Right atrium auricular region (tissue), 2 donors: ENCODE measurements at places on chromosomes 1 and 21. TPM values are rescaled to one million over a fixed set of nuclear protein-coding genes. Genes with fewer than 3 reads are reported as not detected.
A peak's percentile ranks its signal among the peaks of the same experiment; 100 is the strongest.

The TMEM82 gene
- total RNA-seq: not detected

The SERPINC1 gene
- total RNA-seq: not detected

The GSTM2 gene
- total RNA-seq: 31.7 TPM

The CBR3 gene
- 1.8 TPM for total RNA-seq

The MEAF6 gene
- 61.0 TPM for total RNA-seq

The KRTAP7-1 gene
- total RNA-seq: not detected

The BRINP3 gene
- total RNA-seq: 8.0 TPM

The VANGL1 gene
- 4.0 TPM for total RNA-seq

The AVPR1B gene
- not detected for total RNA-seq

The LHX8 gene
- not detected for total RNA-seq

The NBPF4 gene
- total RNA-seq: not detected

- no peak for DNase-seq
- no peak overlapping the region for H3K27ac ChIP-seq
These were observed 190.5 kb upstream of the C1orf174 start for GRCh38 chr1:4090556-4090955.

DNA sequence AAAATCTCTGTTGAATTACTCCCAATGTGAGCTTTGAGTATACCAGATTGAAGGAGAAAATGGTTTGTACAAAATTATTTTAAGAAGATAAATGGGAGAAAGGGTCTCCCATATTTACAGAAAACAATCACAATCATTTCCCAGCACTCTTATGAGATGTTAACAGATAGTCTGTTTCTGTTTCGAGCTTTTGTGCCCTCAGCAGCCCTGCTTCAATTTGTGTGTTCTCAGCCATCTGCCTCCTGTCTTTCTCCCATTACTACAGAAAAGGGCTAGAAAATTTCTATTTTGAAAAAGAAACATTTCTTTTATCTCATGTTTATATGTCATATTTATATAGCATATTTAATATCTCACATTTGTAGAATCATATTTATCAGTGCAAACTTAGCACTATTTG, 498.4 kb downstream of the TTLL7 start:
- no peaks in the 10 kb centered on the region for H3K27me3 ChIP-seq
- no peak overlapping the region for H3K27ac ChIP-seq
- H3K4me3 ChIP-seq: no peak overlapping the region
- no peaks in the 10 kb centered on the region for H3K36me3 ChIP-seq

- peak overlapping the region; percentile 57 for H3K27ac ChIP-seq
- no peaks in the 10 kb centered on the region for H3K27me3 ChIP-seq
- no peak overlapping the region for H3K4me3 ChIP-seq
- DNase-seq: no peak
- H3K4me1 ChIP-seq: no peaks in the 10 kb centered on the region
- peaks cover 52% of the 10 kb centered on the region for H3K36me3 ChIP-seq
These were observed 30.7 kb downstream of the MRAP start for GRCh38 chr21:32329331-32329730.

GRCh38 chr1:154431586-154432373, 26.6 kb downstream of the IL6R start:
- H3K4me1 ChIP-seq: no peaks in the 10 kb centered on the region
- DNase-seq: peak; percentile 86
- peaks cover 14% of the 10 kb centered on the region for H3K36me3 ChIP-seq
- peak overlapping the region; percentile 82 for H3K27ac ChIP-seq

GRCh38 chr1:234240680-234241079, 132.6 kb upstream of the COA6 start:
- no peak overlapping the region for H3K4me3 ChIP-seq
- no peak for DNase-seq
- H3K27me3 ChIP-seq: no peaks in the 10 kb centered on the region
- no peak overlapping the region for H3K27ac ChIP-seq

DNA sequence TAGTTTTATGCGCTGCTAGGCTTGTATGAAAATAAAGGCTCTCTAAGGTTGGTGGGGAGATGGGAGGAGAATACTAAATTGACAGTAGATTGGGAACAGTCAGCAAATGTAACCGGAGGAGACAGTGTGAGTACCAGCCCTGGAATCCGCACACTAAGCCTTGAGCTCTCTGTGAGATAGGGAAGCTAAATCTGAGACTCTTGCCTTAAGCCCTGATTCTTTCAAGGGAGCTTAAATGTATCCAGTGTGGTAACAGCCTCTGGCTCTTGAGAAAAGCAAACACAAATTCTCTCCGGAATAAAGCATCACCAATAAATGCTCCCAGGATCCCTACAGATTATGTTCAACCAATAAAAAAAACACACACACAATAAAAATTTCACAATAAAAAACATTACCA, 33.0 kb upstream of the PDPN start:
- H3K4me3 ChIP-seq: no peak overlapping the region
- no peak overlapping the region for H3K27ac ChIP-seq
- H3K4me1 ChIP-seq: no peaks in the 10 kb centered on the region
- DNase-seq: no peak

DNA sequence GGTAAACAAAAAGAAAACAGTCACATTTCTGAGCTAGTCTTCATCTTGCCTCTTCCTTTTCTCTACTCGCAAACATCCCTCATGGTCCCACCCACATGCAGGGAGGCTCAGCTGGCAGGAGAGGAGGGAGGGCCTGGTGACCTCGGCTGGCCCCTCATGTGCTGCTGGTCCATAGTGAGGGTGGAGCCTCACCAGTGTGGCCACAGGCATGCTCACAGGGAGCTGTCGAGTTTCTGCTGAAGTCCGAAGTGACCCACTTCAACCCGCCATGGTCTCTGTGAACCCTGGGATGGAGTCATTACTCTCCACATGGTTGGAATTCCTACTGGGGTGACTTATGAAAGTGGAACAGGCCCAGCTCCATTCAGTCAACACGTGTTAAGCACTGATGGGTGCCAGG, 253.4 kb downstream of the RHOU start:
- H3K27me3 ChIP-seq: no peaks in the 10 kb centered on the region
- no peak overlapping the region for H3K4me3 ChIP-seq
- no peaks in the 10 kb centered on the region for H3K36me3 ChIP-seq
- H3K27ac ChIP-seq: no peak overlapping the region

DNA sequence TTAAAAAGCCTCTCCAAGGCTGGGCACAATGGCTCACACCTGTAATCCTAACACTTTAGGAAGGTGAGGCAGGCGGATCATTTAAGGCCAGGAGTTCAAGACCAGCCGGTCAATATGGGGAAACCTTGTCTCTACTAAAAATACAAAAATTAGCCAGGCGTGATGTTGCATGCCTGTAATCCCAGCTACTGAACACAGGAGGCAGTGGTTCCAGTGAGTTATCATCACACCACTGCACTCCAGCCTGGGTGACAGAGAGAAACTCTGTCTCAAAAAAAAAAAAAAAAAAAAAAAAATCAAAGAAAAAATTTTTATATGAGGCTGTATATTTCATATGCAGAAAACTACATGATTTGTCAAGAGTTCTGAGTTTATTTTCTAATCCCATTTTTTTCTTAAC, 1107.1 kb upstream of the TMPRSS15 start:
- H3K4me1 ChIP-seq: no peaks in the 10 kb centered on the region
- no peaks in the 10 kb centered on the region for H3K27me3 ChIP-seq
- no peaks in the 10 kb centered on the region for H3K36me3 ChIP-seq
- H3K27ac ChIP-seq: no peak overlapping the region
- H3K4me3 ChIP-seq: no peak overlapping the region
- no peak for DNase-seq

- no peak overlapping the region for H3K27ac ChIP-seq
- no peaks in the 10 kb centered on the region for H3K4me1 ChIP-seq
- H3K4me3 ChIP-seq: no peak overlapping the region
- H3K36me3 ChIP-seq: no peaks in the 10 kb centered on the region
- H3K27me3 ChIP-seq: no peaks in the 10 kb centered on the region
These were observed 28.5 kb downstream of the TNN start for GRCh38 chr1:175095978-175096607.

GRCh38 chr1:12407050-12407961, 177.5 kb downstream of the VPS13D start:
- H3K4me1 ChIP-seq: no peaks in the 10 kb centered on the region
- no peak overlapping the region for H3K4me3 ChIP-seq
- H3K36me3 ChIP-seq: peaks cover 33% of the 10 kb centered on the region
- DNase-seq: no peak

- H3K36me3 ChIP-seq: no peaks in the 10 kb centered on the region
- H3K27me3 ChIP-seq: no peaks in the 10 kb centered on the region
- no peak for DNase-seq
- no peak overlapping the region for H3K27ac ChIP-seq
- no peak overlapping the region for H3K4me3 ChIP-seq
- no peaks in the 10 kb centered on the region for H3K4me1 ChIP-seq
These were observed 32.3 kb upstream of the GFI1 start for GRCh38 chr1:92519043-92519442.

DNA sequence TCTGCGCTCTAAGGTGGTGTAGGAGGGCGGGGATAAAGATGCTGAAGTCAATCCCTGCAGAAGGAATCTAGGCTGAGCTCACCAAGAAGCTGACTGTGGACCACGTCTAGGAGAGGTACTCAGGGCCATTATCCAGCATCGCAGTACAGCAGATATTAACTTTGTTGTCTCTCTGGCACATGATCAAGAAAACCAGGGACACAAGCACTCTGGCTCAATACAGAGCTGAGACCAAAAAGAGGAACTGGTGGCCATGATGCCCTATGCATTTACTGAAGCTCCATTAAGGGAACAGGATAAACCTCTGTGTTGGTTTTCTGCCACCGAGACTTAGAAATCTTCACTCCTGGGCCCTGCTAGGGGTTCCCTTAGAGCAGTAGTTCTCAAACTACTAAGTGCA, 38.0 kb upstream of the ANGPTL7 start:
- H3K36me3 ChIP-seq: peaks cover 27% of the 10 kb centered on the region
- H3K27ac ChIP-seq: no peak overlapping the region
- H3K4me1 ChIP-seq: peaks cover 29% of the 10 kb centered on the region
- DNase-seq: no peak
- no peaks in the 10 kb centered on the region for H3K27me3 ChIP-seq
- no peak overlapping the region for H3K4me3 ChIP-seq

GRCh38 chr1:51760872-51761271, 117.7 kb downstream of the NRDC start:
- H3K4me1 ChIP-seq: peaks cover 7% of the 10 kb centered on the region
- peaks cover 17% of the 10 kb centered on the region for H3K36me3 ChIP-seq
- H3K27me3 ChIP-seq: no peaks in the 10 kb centered on the region

DNA sequence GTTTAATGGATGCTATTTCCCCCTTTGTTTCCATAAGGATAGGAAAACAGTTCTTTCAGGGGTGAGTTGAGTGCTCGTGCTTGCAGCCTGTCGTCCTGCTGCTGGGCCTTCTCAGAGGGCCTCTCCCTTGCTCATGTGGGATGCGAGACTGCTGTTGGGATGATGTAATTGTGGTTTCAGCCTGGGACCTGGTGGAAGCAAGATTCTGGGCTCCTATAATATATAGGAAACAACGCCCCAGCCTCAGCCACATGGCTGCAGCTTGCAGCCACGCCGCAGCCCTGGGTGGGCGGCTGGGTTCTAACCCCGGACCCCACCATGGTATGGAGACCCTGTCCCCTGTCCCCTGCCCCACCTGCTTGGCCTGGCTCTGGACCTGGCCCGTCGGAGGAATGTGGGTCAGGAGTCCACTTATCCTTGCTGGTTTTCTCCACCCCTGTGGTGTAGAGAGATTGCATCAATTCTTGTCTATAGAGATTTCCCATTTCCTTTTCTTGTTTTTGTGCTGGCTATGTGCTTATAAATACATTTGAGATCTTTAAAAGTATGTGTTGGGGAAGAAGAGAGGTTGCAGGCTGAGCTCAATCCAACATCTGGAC, 357.8 kb downstream of the SIPA1L2 start:
- no peak overlapping the region for H3K4me3 ChIP-seq
- no peak for DNase-seq
- no peaks in the 10 kb centered on the region for H3K4me1 ChIP-seq

- H3K4me1 ChIP-seq: peaks cover 16% of the 10 kb centered on the region
- H3K27me3 ChIP-seq: no peaks in the 10 kb centered on the region
- peak overlapping the region; percentile 8 for H3K27ac ChIP-seq
- H3K4me3 ChIP-seq: no peak overlapping the region
These were observed 105.9 kb upstream of the EDEM3 start for GRCh38 chr1:184860535-184860934.

DNA sequence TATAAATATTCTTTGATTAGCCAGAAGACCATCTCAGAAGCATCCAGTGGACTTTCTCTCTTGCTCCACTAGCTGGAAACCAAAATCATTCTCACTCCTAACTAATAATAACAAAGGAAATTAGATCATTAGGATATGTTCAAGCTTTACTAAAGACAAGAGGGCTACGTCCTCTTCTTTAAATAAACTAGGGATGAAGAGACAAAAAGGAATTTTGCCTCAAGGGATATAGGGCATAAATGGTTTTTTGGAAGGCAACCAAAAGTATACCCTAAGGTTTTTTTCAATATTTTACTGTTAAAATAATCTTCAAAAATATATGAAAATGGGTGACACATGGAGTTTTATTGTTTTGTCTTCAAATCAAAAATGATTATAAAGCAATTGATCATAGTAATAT, 745.8 kb downstream of the MRPL39 start:
- H3K27ac ChIP-seq: no peak overlapping the region
- no peaks in the 10 kb centered on the region for H3K27me3 ChIP-seq

DNA sequence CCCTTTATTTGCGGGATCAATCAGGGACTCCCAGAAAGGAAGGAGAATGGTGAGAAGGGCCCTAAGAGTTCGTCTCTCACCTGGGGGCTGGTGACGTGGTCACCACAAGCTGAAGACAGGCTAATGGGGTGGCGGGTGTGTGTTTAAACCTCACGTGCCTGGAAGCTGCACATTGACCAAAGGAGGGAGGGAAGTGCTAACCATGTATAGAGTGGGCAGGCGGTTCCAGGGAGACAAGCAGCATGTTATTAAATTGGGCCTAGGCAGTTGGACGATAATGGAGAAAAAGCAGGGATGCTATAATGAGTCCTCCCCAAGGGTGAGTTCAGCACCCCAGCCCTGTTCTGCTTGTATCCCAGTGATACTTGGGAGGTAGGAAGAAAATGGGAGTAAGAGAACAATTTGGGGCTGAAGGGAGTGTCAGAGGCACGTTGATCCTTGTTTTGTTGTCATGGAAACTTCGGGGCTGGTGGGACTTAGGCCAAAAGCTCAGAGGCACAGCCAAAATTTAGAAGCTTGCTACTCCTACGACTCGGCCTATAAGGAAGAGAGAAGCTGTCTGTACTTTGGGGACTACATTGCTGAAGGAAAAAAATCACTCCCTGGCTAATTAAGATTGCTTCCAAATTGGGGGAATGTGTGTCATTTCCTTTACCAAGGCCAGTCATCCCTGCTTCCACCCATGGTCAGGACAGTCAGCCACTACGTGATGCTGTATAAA, 33.2 kb upstream of the EPHA8 start:
- peak overlapping the region; percentile 9 for H3K27ac ChIP-seq
- no peaks in the 10 kb centered on the region for H3K4me1 ChIP-seq
- peaks cover 28% of the 10 kb centered on the region for H3K36me3 ChIP-seq
- no peaks in the 10 kb centered on the region for H3K27me3 ChIP-seq
- no peak overlapping the region for H3K4me3 ChIP-seq

- H3K4me1 ChIP-seq: no peaks in the 10 kb centered on the region
- DNase-seq: no peak
- no peaks in the 10 kb centered on the region for H3K36me3 ChIP-seq
- no peaks in the 10 kb centered on the region for H3K27me3 ChIP-seq
- no peak overlapping the region for H3K4me3 ChIP-seq
These were observed 213.7 kb downstream of the BRINP2 start for GRCh38 chr1:177384461-177384860.

- H3K4me1 ChIP-seq: no peaks in the 10 kb centered on the region
- H3K27me3 ChIP-seq: no peaks in the 10 kb centered on the region
- no peak overlapping the region for H3K27ac ChIP-seq
- no peak overlapping the region for H3K4me3 ChIP-seq
These were observed 51.2 kb downstream of the BEND5 start for GRCh38 chr1:48725341-48726046.

- H3K4me3 ChIP-seq: no peak overlapping the region
- DNase-seq: no peak
- H3K36me3 ChIP-seq: no peaks in the 10 kb centered on the region
- no peak overlapping the region for H3K27ac ChIP-seq
- H3K4me1 ChIP-seq: no peaks in the 10 kb centered on the region
These were observed 424.1 kb downstream of the TTLL7 start for GRCh38 chr1:83574791-83575190.
